Caudate nucleus (tissue), 63 donors: ENCODE measurements at places on chromosomes 3 and 15.

DNA sequence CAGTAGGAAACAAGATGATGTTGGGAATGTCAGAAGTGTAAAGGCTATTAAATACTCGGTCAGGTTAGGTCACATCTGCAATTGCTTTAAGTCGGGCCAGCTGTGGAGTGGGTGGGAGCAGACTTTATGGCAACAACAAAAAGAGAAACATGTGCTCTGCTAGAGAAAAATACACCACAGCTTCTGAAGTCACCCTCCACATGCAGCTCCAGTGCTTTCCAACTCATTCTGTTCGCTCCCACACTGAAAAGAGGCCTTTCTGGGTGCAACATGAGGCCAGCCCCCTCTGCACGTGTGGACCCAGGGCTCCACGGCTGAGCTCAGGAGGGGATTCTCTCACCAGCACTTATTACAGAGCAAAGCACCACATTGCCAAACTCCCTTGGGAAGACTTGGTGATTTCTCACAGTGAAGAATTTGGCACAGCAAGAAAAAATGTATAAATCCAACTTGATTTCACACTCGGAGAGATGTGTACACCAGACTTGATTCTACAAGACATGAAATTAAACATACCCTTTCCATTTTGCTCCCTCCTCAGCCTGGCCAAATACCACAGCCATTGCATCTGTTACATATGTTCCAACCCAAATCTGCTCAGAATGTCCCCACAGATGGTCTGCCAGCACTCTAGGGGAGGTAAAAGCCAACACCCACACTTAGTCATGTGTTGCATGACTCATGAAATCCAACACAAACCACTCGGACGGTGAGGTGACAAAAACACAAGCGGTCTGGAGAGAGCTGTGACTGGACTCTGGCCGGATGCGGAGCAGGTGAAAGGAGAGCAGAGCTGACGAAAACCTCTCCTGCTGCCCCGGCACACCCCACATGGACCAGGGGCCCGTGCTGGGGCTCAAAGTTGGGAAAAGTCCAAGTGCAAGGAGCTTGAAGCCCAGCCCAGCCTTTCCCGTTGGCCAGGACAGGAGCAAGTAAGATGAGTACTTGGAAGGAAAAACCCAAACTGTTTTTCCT, 74.6 kb downstream of the ITGB5 start:
- no peak for DNase-seq

GRCh38 chr3:100717063-100717462, 7.8 kb downstream of the TFG start:
- DNase-seq = no peak

DNA sequence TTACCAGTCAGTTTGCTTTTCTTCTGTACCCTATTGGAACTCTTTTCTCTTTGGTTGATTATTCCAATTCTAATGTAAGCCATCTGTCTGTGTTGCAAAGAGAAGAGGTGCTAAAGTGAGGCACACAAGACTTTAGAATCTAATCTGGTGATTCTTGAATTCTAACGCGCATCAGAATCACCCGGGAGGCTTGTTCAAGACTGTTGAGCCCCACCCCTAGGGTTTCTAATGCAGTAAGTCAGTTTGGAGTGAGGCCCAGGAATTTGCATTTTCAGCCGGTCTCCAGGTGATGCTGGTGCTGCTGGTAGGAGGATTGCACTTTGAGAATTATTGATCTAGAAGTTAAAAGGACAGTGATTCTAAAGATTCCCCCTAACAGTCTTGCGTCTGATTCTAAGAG, 185.3 kb upstream of the CHRM5 start:
- no peak for DNase-seq

DNA sequence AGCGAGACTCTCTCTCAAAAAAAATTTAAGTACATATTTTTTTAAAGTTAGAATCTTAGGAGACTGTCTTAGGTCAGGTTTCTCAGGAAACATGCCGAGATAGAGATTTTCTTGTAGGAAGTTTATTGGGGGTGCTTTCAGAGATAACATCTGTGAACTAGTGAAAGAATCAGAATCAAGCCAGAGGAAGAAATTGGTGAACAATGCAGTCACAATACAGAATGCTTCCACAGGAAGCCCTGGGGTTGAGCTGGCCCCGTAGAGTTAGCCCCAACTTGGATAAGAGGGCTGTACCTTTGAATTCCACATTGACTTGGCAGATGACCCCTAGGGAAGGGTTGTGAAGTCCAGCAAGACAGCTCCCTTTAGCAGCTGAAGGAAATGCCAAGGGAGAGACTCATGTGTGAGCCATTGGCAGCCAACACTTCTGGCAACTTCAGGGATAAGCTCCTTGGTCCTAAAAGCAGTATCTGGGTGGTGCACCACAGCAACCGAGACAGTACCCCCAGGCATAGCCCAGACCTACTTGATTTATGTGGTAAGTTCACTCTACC, 7.1 kb upstream of the PLCB2 start:
- DNase-seq = no peak
